ENCODE measurements at places on chromosomes 6 and 20. TPM values are rescaled to one million over a fixed set of nuclear protein-coding genes. Genes with fewer than 3 reads are reported as not detected.

SLC35F1 gene
- under 0.01 TPM for total RNA-seq

PRDM1 gene
- total RNA-seq, result 4.3 TPM

HCRTR2 gene
- total RNA-seq, result not detected

RAD21L1 gene
- total RNA-seq, result 0.52 TPM

PRICKLE4 gene
- 1.6 TPM for total RNA-seq

PTCHD4 gene
- 2.6 TPM for total RNA-seq

TRIM10 gene
- not detected for total RNA-seq

SNX21 gene
- 31.7 TPM for total RNA-seq

UCKL1 gene
- total RNA-seq, result 18.7 TPM

DEFB132 gene
- total RNA-seq, result not detected

TULP1 gene
- total RNA-seq, result 0.24 TPM

IPCEF1 gene
- not detected for total RNA-seq

ARMC2 gene
- total RNA-seq, result 1.9 TPM

SEMG1 gene
- total RNA-seq, result not detected

TNFAIP3 gene
- 29.6 TPM for total RNA-seq

PKIG gene
- total RNA-seq, result 65.7 TPM

C20orf144 gene
- total RNA-seq, result 0.08 TPM

CCN5 gene
- total RNA-seq, result 5.0 TPM

BCAS1 gene
- total RNA-seq, result not detected

IMPG1 gene
- 0.26 TPM for total RNA-seq

PFDN4 gene
- 99.1 TPM for total RNA-seq

RALGAPB gene
- 16.7 TPM for total RNA-seq

SLC22A7 gene
- not detected for total RNA-seq

TRIM40 gene
- total RNA-seq, result not detected
